Ureter (tissue), 1 donor: ENCODE measurements at places on chromosomes 6 and 20. TPM values are rescaled to one million over a fixed set of nuclear protein-coding genes. Genes with fewer than 3 reads are reported as not detected.

DNA sequence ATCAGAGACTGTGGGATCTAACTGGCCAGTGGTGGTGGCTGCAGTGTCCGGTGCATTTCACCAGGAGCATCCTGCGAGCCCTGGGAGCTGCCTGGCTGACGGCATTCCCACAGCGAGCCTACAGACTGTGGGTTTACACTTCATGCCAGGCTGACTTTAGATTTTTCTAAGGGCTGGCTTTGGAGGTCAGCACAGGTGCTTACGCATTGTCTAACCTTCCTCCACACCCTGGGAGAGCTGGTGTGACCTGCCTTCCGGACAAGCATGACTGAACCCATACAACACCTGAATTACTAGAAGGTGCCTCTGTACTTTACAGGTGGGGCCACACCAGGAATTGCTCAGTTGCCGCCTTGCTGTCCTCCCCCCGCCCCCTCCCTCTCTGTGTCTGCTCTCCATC is 96.2 kb downstream of the RREB1 start:
- DNase-seq = no peak

- no peak for DNase-seq
Measured at GRCh38 chr6:149384464-149384863, 15.6 kb upstream of the SUMO4 start.

- no peak for DNase-seq
Measured at GRCh38 chr6:38137608-38138265, 318.2 kb downstream of the ZFAND3 start.

DNA sequence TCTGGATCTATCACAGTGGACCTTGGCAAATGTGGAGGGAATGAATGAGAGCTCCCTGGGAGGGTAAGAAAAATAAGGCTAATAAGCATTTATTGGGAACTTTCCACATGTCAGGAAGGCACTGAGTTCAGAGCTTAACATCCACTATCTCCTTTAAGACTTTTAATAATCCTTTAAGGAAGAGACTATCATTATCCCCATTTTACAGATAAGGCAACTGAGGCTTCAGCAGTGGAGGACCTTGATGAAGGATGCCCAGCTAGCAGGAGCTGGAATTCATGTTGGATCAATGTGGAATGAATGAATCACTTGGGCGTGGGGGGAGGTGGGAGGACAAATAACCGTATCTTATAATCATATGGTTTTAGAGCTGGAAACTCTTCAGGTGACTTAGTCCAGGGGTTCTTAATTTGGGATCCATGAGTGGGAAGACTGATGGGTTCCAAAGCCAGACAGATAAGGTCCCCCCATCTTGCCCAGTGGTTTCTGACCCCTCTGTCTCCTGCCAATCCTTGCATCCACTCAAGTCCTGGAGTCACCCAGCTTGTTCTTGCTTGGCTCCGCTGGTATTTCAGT is 54.9 kb downstream of the CD40 start:
- DNase-seq = no peak

RAET1E gene
- total RNA-seq = 5.5 TPM

LRRN4 gene
- not detected for total RNA-seq
